ENCODE measurements at places on chromosomes 11 and 22. TPM values are rescaled to one million over a fixed set of nuclear protein-coding genes. Genes with fewer than 3 reads are reported as not detected.

MS4A4A gene
- 24.6 TPM for total RNA-seq

DNA sequence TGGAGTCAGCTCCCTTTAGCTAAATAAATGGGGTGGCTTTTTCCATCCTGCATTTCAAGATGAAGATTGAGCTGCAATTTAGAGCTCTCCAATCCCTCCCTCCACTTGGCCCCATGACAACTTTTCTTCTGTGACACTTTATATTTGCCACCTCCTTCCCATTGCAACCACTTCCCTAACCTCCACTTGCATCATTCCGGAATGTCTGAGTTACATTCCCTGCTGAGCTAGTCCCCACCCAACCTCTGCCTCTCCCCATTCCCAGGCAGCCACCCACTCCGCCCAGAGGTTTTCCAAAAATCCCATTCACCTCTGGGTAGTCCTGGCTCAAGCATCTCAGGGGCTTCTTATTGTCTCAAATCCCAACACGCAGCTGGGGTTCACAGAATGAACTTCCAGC is 24.7 kb downstream of the PC start:
- DNase-seq, result no peak
- peak overlapping the region; percentile 20 for H3K27ac ChIP-seq

PGA3 gene
- total RNA-seq, result 11.3 TPM

GRCh38 chr11:40337118-40337517 is 1122.3 kb downstream of the LRRC4C start:
- no peak overlapping the region for H3K27ac ChIP-seq
- H3K4me1 ChIP-seq, result no peaks in the 10 kb centered on the region
- H3K27me3 ChIP-seq, result no peaks in the 10 kb centered on the region
- no peak for DNase-seq
- H3K36me3 ChIP-seq, result no peaks in the 10 kb centered on the region
- H3K4me3 ChIP-seq, result no peak overlapping the region

APOA1 gene
- 1.5 TPM for total RNA-seq

- H3K4me3 ChIP-seq, result no peak overlapping the region
- DNase-seq, result no peak
- H3K27me3 ChIP-seq, result no peaks in the 10 kb centered on the region
- no peaks in the 10 kb centered on the region for H3K4me1 ChIP-seq
Observed at GRCh38 chr11:16669799-16670415, 68.5 kb upstream of the C11orf58 start.

DNA sequence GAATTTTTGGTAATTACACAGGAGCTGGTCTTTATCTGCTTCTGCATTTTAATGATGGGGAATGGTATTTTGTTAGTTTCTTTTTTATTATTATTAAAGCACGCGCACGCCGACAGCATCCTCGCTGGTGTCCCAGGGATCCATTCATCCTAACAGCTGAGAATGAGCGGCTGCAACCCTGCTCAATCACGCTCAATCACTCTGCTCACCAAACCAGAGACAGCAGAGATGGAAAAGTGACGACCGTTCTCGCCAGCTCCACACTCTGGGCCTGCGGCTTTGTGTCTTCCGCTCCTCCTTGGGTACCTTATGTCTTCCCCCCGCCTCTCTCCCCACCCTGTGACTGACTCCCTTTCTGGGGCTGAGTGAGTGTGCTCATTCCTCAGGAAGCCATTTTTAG is 84.5 kb downstream of the DSCAML1 start:
- no peak for DNase-seq
- H3K27me3 ChIP-seq, result no peaks in the 10 kb centered on the region
- no peak overlapping the region for H3K27ac ChIP-seq

CXCR5 gene
- total RNA-seq, result not detected

ARAP1 gene
- total RNA-seq, result 109 TPM

- no peak overlapping the region for H3K4me3 ChIP-seq
- no peak overlapping the region for H3K27ac ChIP-seq
- peaks cover 12% of the 10 kb centered on the region for H3K27me3 ChIP-seq
- no peaks in the 10 kb centered on the region for H3K4me1 ChIP-seq
Observed at GRCh38 chr11:19379465-19379864, 138.7 kb upstream of the E2F8 start.

- H3K27ac ChIP-seq, result no peak overlapping the region
- H3K27me3 ChIP-seq, result no peaks in the 10 kb centered on the region
- H3K4me1 ChIP-seq, result no peaks in the 10 kb centered on the region
- H3K36me3 ChIP-seq, result no peaks in the 10 kb centered on the region
Observed at GRCh38 chr11:93288767-93289166, 41.8 kb upstream of the DEUP1 start.

MAPK8IP2 gene
- total RNA-seq, result 2.2 TPM

GRCh38 chr22:26785932-26786331 is 128.5 kb downstream of the MIAT start:
- H3K4me3 ChIP-seq, result no peak overlapping the region
- H3K27me3 ChIP-seq, result no peaks in the 10 kb centered on the region
- H3K36me3 ChIP-seq, result no peaks in the 10 kb centered on the region
- no peaks in the 10 kb centered on the region for H3K4me1 ChIP-seq

- no peak overlapping the region for H3K27ac ChIP-seq
- no peak overlapping the region for H3K4me3 ChIP-seq
- no peaks in the 10 kb centered on the region for H3K4me1 ChIP-seq
- no peaks in the 10 kb centered on the region for H3K27me3 ChIP-seq
Observed at GRCh38 chr11:102416976-102417375, 35.6 kb downstream of the TMEM123 start.

DNA sequence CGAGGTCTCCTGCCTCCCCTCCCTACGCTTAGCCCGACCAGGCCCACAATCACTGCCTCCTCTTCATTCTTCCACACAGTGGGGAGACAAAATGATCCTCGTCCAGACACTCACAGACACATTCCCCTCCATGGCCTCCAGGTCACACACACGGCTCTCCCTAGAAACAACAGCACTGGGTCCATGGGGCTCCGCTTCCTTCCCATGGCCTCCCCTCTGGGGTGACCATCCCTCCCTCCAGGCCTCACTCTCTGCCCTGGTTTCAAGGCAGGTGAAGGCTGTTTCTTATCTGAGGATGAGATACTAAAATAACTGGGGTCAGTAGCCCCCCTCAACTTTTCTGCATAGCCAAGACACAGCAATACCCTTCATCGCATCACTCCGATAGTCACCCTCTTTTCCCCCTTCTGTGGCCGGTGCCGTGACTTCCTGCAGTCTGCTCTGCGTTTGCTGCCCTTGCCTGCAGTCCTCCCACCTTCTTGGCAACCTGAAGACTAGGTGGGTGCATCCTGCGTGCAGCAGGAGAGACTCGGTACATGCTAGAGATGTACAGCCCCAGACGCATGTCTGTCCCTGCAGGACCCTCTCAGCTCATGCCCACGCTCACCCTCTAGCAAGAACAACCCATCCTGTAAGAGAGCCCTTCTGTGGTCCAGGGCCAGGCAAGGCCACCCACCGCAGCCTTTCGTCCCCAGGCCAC is 55.8 kb downstream of the CD6 start:
- H3K27me3 ChIP-seq, result no peaks in the 10 kb centered on the region
- H3K36me3 ChIP-seq, result no peaks in the 10 kb centered on the region
- no peak overlapping the region for H3K4me3 ChIP-seq
- H3K4me1 ChIP-seq, result no peaks in the 10 kb centered on the region
- no peak for DNase-seq

GRCh38 chr11:66315921-66316811 is 678 bp downstream of the CD248 start:
- H3K27me3 ChIP-seq, result peaks cover 3% of the 10 kb centered on the region
- H3K4me1 ChIP-seq, result peaks cover 13% of the 10 kb centered on the region
- peak overlapping the region; percentile 64 for H3K4me3 ChIP-seq
- no peaks in the 10 kb centered on the region for H3K36me3 ChIP-seq

DSCAML1 gene
- total RNA-seq, result 0.33 TPM

DNA sequence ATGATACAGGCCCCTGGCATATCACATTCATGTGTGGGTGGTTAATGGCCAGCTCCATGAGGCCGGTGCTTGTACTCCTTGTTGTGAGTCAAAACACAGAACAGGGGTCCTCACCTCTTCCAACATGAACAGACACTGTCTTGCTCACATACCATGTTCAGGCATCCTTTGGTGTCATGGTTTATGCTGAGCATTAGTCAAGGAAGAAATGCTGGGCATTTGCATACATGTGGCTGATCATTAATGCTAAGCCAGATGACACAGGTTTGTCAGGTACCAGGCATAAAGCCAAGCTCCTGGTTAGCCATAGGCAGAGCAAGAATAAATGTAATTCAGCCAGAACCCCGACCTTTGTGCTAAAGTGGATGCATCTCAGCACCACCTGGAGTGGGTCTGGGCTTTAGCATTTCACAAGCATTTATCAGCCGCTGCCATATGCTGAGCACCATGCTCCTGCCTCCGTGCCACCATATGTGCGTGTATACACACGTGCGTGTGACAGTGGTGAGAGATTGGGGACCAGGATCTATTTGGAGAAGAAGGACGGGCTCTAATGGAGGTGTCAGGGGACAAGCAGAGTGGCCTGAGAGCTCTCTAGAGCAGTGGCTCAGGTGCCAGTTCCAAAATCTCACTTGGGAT is 55.0 kb downstream of the MICAL2 start:
- peaks cover 5% of the 10 kb centered on the region for H3K4me1 ChIP-seq
- H3K36me3 ChIP-seq, result no peaks in the 10 kb centered on the region
- no peaks in the 10 kb centered on the region for H3K27me3 ChIP-seq
- DNase-seq, result no peak
- no peak overlapping the region for H3K4me3 ChIP-seq
- H3K27ac ChIP-seq, result peak overlapping the region; percentile 71

- peak overlapping the region; percentile 41 for H3K4me3 ChIP-seq
- peak overlapping the region; percentile 73 for H3K27ac ChIP-seq
- no peaks in the 10 kb centered on the region for H3K27me3 ChIP-seq
- DNase-seq, result peak; percentile 49
- peaks cover 10% of the 10 kb centered on the region for H3K4me1 ChIP-seq
Observed at GRCh38 chr11:48055292-48056132, 75.2 kb downstream of the PTPRJ start.

- no peaks in the 10 kb centered on the region for H3K36me3 ChIP-seq
- no peaks in the 10 kb centered on the region for H3K4me1 ChIP-seq
- no peak for DNase-seq
- H3K27ac ChIP-seq, result no peak overlapping the region
- H3K4me3 ChIP-seq, result no peak overlapping the region
- no peaks in the 10 kb centered on the region for H3K27me3 ChIP-seq
Observed at GRCh38 chr11:115920092-115920461, 415.9 kb upstream of the CADM1 start.

ISX gene
- total RNA-seq, result not detected

- H3K27ac ChIP-seq, result no peak overlapping the region
- no peak for DNase-seq
- no peaks in the 10 kb centered on the region for H3K27me3 ChIP-seq
- no peak overlapping the region for H3K4me3 ChIP-seq
- H3K4me1 ChIP-seq, result no peaks in the 10 kb centered on the region
- H3K36me3 ChIP-seq, result no peaks in the 10 kb centered on the region
Observed at GRCh38 chr11:122342089-122342744, 226.2 kb upstream of the BLID start.

DNA sequence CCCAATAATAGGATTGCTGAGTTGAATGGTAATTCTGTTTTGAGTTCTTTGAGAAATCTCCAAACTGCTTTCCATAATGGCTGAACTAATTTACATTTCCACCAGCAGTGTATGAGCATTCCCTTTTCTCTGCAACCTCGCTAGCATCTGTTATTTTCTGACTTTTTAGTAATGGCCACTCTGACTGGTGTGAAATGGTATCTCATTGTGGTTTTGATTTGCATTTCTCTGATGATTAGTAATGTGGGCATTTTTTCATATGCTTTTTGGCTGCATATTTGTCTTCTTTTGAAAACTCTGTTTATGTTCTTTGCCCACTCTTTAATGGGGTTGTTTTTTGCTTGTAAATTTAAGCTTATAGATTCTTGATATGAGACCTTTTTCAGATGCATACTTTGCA is 97.4 kb downstream of the FDX1 start:
- no peaks in the 10 kb centered on the region for H3K27me3 ChIP-seq
- no peak for DNase-seq
- no peaks in the 10 kb centered on the region for H3K36me3 ChIP-seq
- no peaks in the 10 kb centered on the region for H3K4me1 ChIP-seq

- no peak for DNase-seq
- no peak overlapping the region for H3K4me3 ChIP-seq
- H3K36me3 ChIP-seq, result no peaks in the 10 kb centered on the region
- no peaks in the 10 kb centered on the region for H3K4me1 ChIP-seq
- no peaks in the 10 kb centered on the region for H3K27me3 ChIP-seq
Observed at GRCh38 chr11:126817096-126817495, 183.5 kb downstream of the KIRREL3 start.

DNA sequence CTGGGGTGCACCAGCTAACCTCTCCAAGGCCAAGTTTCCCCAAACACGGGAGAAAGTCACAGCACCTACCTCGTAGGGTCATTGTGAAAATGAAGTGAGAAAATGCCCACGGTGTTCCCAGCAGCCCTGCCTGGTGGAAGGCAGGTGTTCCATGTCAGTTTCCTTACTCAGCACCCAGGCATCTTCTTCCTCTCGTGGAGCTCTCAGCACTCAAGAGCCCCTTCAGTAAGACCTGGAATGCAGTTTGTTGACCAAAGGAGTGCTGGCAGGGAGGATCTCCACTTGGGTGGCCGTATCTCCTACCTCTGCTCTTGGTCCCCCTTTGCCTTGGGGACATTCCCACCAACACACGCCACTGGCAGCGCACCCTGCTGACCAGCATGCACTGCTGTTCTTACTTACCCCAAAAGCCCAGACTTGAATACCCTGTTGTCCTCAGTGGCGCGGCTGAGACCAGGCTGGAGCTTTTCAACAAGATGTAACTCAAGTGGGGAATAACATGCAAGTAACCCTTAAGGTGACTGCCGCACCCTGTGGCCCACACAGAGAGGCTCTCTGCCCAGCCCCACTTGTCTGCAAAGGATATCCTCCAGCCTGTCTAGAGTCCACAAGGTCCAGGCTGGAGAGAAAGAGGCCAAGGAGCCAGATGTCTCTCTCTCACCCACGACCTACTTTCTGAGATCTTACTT is 201.2 kb upstream of the TMEM45B start:
- H3K27me3 ChIP-seq, result no peaks in the 10 kb centered on the region
- no peaks in the 10 kb centered on the region for H3K36me3 ChIP-seq
- H3K27ac ChIP-seq, result peak overlapping the region; percentile 55
- no peak overlapping the region for H3K4me3 ChIP-seq

MMP27 gene
- total RNA-seq, result not detected

PATL1 gene
- 15.2 TPM for total RNA-seq

- no peak overlapping the region for H3K4me3 ChIP-seq
- H3K36me3 ChIP-seq, result no peaks in the 10 kb centered on the region
- no peaks in the 10 kb centered on the region for H3K27me3 ChIP-seq
- H3K27ac ChIP-seq, result no peak overlapping the region
Observed at GRCh38 chr22:29830585-29830984, 7.5 kb downstream of the ASCC2 start.

GRCh38 chr11:128902515-128903066 is 11.4 kb downstream of the KCNJ5 start:
- H3K27me3 ChIP-seq, result no peaks in the 10 kb centered on the region
- DNase-seq, result no peak
- H3K36me3 ChIP-seq, result no peaks in the 10 kb centered on the region
- H3K4me3 ChIP-seq, result no peak overlapping the region

Measured in breast epithelium (tissue), 4 donors.